ENCODE measurements at places on chromosomes 2 and 18. TPM values are rescaled to one million over a fixed set of nuclear protein-coding genes. Genes with fewer than 3 reads are reported as not detected.

ARL4C gene
- polyA plus RNA-seq, result 12.1 TPM

STEAP3 gene
- polyA plus RNA-seq, result 4.5 TPM

LYG1 gene
- 1.8 TPM for polyA plus RNA-seq

SYT4 gene
- not detected for polyA plus RNA-seq

RTP5 gene
- polyA plus RNA-seq, result not detected

DSC3 gene
- polyA plus RNA-seq, result 1.5 TPM

CYP27C1 gene
- polyA plus RNA-seq, result 3.4 TPM

RAB27B gene
- polyA plus RNA-seq, result 0.59 TPM

TMEM17 gene
- 5.0 TPM for polyA plus RNA-seq

RGPD3 gene
- polyA plus RNA-seq, result 0.05 TPM

ACVR2A gene
- polyA plus RNA-seq, result 14.2 TPM

WNT10A gene
- polyA plus RNA-seq, result not detected

GALNT3 gene
- polyA plus RNA-seq, result not detected

NPAS2 gene
- 0.55 TPM for polyA plus RNA-seq

DLGAP1 gene
- 0.89 TPM for polyA plus RNA-seq

GPR39 gene
- 7.7 TPM for polyA plus RNA-seq

ATG4B gene
- 140 TPM for polyA plus RNA-seq

KLHL14 gene
- polyA plus RNA-seq, result 54.8 TPM

HOXD11 gene
- polyA plus RNA-seq, result not detected

OSBPL6 gene
- 1.5 TPM for polyA plus RNA-seq

TUBA4B gene
- not detected for polyA plus RNA-seq

COLEC11 gene
- 5.1 TPM for polyA plus RNA-seq

GALNT1 gene
- polyA plus RNA-seq, result 113 TPM

SERPINB12 gene
- polyA plus RNA-seq, result not detected

TOGARAM2 gene
- not detected for polyA plus RNA-seq

DAW1 gene
- not detected for polyA plus RNA-seq

TSPYL6 gene
- polyA plus RNA-seq, result not detected

FZD7 gene
- polyA plus RNA-seq, result 13.4 TPM

XDH gene
- polyA plus RNA-seq, result 0.17 TPM

UGT1A8 gene
- not detected for polyA plus RNA-seq
